ENCODE measurements at places on chromosomes 6 and 20.

- DNase-seq: no peak
- H3K27ac ChIP-seq: no peak overlapping the region
- peaks cover 66% of the 10 kb centered on the region for H3K36me3 ChIP-seq
- peaks cover 3% of the 10 kb centered on the region for H3K4me1 ChIP-seq
Measured at GRCh38 chr20:41497186-41497895, 120.8 kb downstream of the CHD6 start.

DNA sequence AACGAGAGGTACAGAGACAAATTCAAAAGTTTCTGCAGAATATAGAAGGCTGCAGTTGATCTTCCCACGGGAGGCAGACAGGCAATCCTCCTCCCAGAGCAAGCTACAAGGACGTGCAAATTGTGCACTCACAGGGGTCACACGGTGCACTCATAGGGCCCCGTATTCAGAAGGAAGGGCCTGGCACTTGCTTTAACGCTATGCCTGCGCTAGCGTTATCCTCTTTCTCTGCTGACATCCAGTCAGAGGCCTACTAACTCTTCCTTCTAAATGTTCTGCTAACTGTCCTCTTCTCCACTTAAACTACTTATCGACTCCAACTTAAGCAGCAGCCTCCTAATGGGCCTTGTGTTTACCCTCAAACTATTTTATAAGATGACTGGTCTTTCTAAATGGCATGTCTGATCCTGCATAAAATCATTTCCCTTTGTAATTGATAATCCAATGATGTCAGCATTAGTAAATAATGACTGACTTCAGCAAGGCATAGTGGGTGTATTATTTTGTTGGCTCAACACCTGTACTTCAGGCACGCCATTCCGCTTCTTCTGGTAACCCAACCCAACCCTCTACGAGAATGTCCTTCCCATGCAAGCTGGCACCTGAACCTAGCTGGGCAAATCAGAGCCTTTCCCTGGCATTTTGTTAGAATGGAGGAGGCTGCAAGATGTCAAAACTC lies 2.2 kb downstream of the IFNGR1 start:
- H3K27ac ChIP-seq: peak overlapping the region; percentile 98
- DNase-seq: no peak
- H3K27me3 ChIP-seq: no peaks in the 10 kb centered on the region
- peaks cover 67% of the 10 kb centered on the region for H3K4me1 ChIP-seq

DNA sequence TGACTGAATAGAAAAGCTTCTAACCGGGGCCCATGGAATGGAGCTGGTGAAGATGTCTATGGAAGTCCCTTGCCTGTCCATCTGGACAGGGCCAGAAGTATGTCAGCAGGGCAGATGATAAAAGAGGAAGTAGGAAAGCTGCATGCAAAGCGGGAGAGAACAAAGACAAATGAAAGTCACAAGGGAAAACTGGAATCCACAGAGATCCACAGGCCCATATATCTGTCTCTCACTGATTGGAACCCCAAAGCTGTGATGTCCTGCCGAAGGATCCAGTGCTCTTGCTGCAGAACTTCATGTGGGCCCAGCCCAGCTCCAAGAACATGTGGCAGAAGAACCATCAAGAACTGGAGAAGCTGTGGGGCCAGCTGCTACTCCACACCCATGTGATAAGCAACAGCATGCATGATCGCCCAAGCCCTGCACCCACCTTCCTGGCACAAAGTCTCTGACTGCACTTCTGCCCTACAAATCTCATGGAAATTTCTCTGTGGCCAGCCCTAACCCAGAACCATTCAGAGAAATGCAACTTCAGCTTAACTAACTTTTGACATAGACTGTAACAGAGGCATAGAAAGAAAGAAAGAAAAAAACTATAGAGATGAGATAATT lies 716.0 kb downstream of the KIF16B start:
- H3K27ac ChIP-seq: no peak overlapping the region
- H3K4me1 ChIP-seq: no peaks in the 10 kb centered on the region
- no peak for DNase-seq
- H3K27me3 ChIP-seq: no peaks in the 10 kb centered on the region
- H3K36me3 ChIP-seq: no peaks in the 10 kb centered on the region
- no peak overlapping the region for H3K4me3 ChIP-seq

DNA sequence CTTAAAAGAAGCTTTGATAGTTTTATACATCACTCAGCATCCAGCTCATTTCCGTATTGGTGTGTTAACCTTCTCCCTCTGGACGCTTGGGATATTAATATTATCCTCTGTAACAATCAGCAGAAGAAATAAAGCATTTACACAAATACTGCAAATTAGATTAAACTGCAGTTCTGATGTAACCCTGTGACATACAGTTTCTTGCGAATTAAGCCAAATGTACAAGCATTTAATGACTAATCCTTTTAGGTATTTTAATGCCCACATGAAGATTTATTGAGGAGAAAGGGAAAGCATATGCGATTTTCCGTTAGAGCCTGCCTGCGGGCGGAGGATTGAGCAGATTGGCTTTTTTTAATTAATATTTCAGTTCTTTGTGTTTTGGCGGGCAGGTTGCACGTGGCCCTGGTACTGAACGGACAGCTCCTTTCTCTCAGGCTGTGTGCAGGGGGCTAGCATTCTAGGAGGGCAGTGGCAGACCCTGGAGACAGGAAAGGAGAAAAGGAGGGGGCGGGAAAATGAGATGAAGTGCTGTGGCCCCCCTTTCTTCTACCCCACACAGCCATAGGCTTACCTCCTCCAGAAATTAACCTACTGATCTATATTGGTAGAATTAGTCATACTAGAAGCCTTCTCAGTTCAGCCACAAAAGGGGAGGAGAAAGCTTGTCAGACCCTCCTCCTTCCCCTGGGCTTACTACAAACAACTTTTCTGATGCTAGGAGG lies 14.1 kb upstream of the TFAP2D start:
- H3K4me3 ChIP-seq: no peak overlapping the region
- H3K27me3 ChIP-seq: peaks cover 7% of the 10 kb centered on the region
- no peaks in the 10 kb centered on the region for H3K36me3 ChIP-seq
- no peak overlapping the region for H3K27ac ChIP-seq
- no peaks in the 10 kb centered on the region for H3K4me1 ChIP-seq
